CD4-positive, alpha-beta T cell treated with Interferon alpha-2 for 1 hour (primary cell): ENCODE measurements at places on chromosomes 12 and 14.

DNA sequence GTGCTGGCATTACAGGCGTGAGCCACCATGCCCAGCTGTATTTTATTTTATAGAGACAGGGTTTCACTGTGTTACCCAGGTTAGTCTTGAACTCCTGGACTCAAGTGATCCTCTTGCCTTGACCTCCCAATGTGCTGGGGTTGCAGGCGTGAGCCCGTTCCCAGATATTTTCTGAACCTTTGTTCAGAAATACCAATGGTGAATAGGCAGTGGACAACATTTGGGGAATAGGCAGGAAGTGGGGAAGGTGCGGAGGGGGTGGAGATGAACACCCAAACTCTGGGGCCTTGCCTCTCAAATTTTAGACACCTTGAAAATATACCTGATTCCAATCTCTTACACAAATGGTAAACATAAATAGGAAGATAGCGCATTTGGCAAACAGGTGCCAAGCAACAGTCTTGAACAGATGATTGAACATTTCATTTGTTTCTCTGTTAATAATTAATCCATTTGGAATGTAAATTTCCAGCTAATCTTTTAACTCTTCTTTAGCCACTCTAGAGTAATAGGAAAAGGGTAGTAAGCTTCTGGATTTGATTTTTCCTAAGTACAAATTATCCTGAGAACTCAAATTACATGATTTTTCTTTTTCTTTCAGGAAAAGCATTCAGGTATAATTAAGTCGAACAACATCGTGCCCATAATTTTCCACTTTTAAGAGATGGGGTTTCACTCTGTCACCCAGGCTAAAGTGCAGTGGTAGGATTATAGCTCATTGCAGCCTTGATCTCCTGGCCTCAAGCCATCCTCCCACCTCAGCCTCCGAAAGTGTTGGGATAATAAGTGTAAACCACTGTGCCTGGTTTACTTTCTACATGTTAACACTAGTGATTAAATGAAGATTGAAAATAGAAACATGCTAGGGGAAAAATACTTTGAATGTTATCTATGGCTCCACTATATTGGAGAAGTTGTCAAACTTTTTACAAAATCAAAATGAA, 22.9 kb upstream of the RNF34 start:
- DNase-seq = no peak

DNA sequence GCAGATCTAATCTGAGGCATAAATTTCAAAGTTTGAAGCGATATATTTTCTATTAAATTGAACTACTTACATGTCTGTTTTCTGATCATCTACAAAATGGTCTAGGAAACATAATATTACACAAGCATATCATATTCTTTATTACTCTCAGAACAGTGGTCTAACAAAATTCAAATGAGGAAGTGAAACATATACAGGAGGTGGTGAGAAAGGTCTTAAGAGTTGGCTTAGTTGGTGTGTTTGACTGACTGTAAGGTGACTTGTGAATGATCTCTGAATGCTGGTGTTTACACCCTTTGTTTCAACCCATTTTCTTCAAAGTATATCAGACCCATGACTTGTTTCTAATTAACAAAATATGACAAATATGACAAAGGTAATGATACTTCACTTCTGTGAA, 1156.8 kb downstream of the SLC16A7 start:
- no peak for DNase-seq

GRCh38 chr12:118061873-118062843, 1.2 kb upstream of the WSB2 start:
- no peak for DNase-seq

DNA sequence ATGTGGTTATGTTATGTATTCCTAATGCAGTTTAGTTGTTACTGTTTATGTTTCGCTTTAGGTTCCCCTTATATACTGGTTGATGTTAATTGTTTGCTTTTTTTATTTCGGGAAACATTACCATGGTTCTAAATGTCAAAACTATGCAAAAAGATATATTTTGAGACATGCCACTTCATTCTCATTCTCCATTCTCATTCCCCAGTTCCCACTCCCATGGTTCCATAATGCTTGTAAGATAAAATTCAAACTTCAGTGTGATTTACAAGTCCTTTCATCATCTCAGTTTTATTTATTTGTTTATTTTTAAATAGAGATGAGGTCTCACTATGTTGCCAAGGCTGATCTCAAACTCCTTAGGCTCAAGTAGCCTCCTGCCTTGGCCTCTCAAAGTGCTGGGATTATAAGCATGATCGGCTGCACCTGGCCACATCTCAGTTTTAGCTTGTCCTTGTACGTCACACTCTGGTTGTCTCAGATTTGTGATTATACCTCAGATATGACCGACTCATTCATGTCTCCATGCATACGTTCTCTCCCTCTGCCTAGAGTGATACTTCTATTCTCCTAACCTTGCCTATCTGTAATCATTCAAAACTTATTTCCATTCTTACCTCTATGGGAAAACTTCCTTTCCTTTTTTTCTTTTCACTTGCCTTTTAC, 407.8 kb upstream of the RGS6 start:
- DNase-seq = no peak

GRCh38 chr12:48004053-48004941, at the start of gene COL2A1:
TSS of gene COL2A1 (minus strand) at chr12:48004476. CDS start at chr12:48004321, 155 bp downstream.
- no peak for DNase-seq

GRCh38 chr12:50661300-50662115, 102.4 kb upstream of the ATF1 start:
- DNase-seq = no peak

GRCh38 chr12:15886372-15887042, 4.3 kb downstream of the STRAP start:
- DNase-seq = no peak

DNA sequence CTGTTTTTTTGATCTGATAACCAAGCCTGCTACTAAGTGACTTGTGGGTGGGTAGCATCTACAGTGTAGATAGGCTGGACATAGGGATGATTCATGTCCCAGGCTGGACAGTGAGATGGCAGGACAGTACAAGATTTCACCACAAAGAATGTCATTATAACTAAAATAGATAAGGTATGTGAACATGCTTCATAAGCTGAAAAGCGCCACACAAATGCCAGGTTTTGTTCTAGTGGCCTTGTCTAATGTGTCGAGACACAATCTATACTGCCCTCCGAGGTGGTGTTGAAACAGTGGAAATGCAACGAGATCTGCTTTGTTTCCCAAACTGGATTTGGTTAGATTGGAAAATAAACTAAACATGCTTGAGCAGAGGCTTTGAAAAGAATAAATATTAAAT, 4.4 kb downstream of the LGALS3 start:
- no peak for DNase-seq

DNA sequence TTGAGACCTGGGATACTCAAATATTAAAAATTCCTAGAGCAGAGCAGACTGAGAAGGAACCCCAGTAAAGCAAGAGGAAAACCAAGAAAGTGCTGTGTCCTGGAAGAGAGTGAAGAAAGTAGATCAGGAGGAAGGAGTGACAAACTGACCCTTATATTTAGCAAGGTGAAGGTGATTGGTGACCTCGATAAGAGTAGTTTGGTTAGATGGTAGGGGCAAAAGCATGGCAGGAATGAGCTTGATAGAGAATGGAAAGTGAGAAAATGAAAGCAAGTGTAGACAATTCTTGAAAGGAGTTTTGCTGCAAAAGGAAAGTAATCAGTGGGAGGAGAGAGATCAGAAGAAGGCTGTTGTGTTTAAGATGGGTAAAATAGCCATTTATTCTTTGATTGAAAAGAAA, 51.1 kb downstream of the RASSF8 start:
- DNase-seq = no peak

- no peak for DNase-seq
Measured at GRCh38 chr12:16358878-16359277, 11.4 kb downstream of the MGST1 start.

DNA sequence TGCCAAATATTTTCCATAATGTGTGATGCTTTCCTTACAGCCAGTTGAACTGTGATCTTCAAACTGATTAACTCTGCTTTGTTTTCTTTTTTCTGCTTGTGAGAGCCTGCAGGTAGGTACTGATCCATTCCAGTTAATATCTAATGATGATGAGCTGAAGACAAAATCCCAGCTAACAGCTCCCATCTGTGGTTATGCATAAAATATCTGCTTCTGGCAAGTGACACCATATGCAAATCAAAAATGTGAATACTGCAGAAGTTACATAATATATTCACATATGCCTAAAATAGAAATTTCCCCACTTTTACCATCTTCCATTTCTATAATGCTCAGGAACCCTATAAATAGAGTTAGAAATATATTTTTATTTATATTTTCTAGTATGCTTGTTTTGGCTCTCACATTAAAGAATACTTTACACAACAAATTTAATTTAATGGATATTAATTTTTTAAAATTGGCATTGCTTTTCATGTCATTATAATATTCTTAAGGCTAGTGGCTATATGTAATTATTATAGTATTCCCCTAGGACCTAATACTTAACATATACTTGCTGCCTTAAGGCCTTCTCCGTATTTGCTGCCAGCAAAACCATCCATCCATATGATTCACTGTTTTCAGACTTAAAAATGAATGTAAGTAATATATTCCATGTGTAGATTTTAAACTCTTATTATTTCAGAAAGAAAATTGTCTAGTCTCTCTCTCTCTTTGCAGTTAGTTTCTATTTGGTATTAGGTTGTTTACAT, 83.8 kb downstream of the CCER1 start:
- DNase-seq = no peak

DNA sequence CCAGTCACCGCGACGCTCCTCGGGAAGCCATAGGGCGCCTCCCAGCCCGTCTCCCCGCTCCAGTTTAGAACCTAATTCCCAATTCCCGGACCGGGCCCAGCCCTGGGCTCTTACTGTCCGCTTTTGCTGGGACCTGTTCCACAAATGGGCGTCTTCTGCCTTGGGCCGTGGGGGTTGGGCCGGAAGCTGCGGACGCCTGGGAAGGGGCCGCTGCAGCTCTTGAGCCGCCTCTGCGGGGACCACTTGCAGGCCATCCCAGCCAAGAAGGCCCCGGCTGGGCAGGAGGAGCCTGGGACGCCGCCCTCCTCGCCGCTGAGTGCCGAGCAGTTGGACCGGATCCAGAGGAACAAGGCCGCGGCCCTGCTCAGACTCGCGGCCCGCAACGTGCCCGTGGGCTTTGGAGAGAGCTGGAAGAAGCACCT, 797 bp downstream of the UNG start:
- DNase-seq = no peak

DNA sequence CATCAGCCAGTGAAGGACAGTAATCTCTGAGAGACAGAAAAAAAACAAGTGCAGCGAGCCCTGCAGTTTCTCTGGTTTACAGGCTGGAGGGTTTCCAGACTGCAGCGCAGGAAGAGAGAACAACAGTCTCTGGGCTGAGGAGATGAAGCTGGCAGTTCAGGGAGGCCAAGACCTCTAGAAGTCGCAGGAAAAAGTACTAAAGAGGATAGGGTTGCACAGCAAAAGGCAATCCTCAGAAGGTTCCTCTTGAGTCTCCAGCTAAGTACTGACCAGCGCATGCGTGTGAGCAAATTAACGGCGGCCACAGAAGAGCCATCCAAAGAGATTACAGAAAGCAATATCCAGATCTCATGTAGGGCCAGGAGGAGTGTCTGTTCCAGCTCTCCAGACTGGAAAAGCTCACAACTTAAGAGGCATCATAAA, 12.2 kb upstream of the CCDC60 start:
- DNase-seq = no peak

- DNase-seq = no peak
Measured at GRCh38 chr14:85653029-85653428, 123.1 kb downstream of the FLRT2 start.
